Uterus (tissue), 4 donors: ENCODE measurements at places on chromosomes 5 and 9.

DNA sequence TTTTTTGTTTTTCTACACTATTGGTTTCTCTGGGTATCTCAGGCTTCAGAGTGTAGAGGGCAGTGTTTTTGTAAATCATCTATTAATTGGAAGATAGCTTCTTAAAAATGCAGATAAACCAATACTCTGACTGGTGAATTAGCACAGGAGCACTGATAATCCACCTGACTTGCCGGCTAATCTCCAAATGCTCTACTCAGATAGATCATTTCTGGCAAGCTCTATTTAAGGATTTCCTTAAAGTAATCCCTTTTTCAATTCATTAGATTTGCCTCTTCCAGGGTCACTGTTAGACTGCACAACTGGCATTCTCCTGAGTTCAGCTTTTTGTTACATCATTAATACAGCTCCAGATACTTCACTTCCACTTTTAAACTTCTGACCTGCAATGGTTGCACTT is 1390.3 kb upstream of the NUDT12 start:
- H3K4me3 ChIP-seq: no peak overlapping the region
- DNase-seq: no peak
- H3K4me1 ChIP-seq: no peaks in the 10 kb centered on the region
- no peak overlapping the region for H3K27ac ChIP-seq
- no peaks in the 10 kb centered on the region for H3K36me3 ChIP-seq
- H3K27me3 ChIP-seq: no peaks in the 10 kb centered on the region

- peaks cover 4% of the 10 kb centered on the region for H3K4me1 ChIP-seq
- H3K4me3 ChIP-seq: no peak overlapping the region
- DNase-seq: no peak
- H3K27me3 ChIP-seq: no peaks in the 10 kb centered on the region
Measured at GRCh38 chr9:134781591-134782302, 98.9 kb upstream of the FCN2 start.

DNA sequence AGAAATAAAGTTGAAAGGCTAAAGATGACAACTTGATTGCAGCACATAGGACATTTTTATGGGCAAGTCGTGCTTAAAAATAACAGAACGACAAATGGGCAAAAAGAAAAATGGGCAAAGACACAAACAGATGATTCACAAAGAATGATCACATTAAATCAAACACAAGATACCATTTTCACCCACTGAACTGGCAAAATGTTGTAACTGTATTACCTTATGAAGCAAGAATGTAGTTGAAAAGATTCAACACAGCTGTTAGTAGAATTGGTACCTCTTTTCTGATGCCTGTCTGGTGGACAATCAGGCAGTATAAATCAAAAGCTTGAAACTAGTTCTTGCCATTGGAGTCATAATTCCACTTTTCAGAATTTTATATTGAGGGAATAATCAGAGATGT is 81.0 kb upstream of the PALM2AKAP2 start:
- no peak overlapping the region for H3K27ac ChIP-seq
- no peaks in the 10 kb centered on the region for H3K27me3 ChIP-seq

GRCh38 chr9:89813482-89813881 is 208.7 kb downstream of the GADD45G start:
- DNase-seq: no peak
- H3K4me3 ChIP-seq: no peak overlapping the region

GRCh38 chr9:113454914-113455761 is 8.4 kb upstream of the RGS3 start:
- peak; percentile 56 for DNase-seq
- H3K27me3 ChIP-seq: no peaks in the 10 kb centered on the region
- no peak overlapping the region for H3K4me3 ChIP-seq
- no peaks in the 10 kb centered on the region for H3K36me3 ChIP-seq

GRCh38 chr9:130768265-130768664 is 66.8 kb upstream of the ABL1 start:
- H3K36me3 ChIP-seq: no peaks in the 10 kb centered on the region
- H3K4me3 ChIP-seq: no peak overlapping the region
- H3K4me1 ChIP-seq: no peaks in the 10 kb centered on the region
- no peak overlapping the region for H3K27ac ChIP-seq

- no peaks in the 10 kb centered on the region for H3K36me3 ChIP-seq
- H3K4me1 ChIP-seq: no peaks in the 10 kb centered on the region
- no peak overlapping the region for H3K27ac ChIP-seq
- no peak for DNase-seq
- no peaks in the 10 kb centered on the region for H3K27me3 ChIP-seq
Measured at GRCh38 chr9:121156263-121156731, 45.4 kb downstream of the RAB14 start.

GRCh38 chr5:159768243-159768642 is 148.0 kb upstream of the ADRA1B start:
- no peak overlapping the region for H3K4me3 ChIP-seq
- no peaks in the 10 kb centered on the region for H3K27me3 ChIP-seq
- no peak overlapping the region for H3K27ac ChIP-seq
- H3K4me1 ChIP-seq: peaks cover 4% of the 10 kb centered on the region

DNA sequence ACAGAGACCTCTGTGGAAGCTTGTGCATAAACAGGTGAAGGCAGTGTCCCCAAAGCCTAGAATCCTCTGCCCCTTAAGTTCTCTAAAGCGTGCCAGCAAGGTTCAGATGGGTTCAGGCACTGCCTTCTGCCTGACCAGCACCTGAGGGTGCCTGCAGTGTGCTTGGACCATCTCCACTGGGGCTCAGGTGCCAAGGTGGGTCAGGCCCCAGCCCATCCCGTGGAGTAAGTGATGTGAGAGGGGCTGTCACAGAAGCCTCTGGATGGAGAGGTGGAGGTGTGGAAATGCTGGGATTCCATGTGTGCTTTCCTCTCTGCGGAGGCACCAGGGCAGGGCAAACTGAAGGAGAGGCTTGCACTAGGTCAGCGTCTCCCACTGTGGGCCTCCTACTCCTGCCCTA is 118.5 kb downstream of the DAB2IP start:
- H3K4me1 ChIP-seq: peaks cover 28% of the 10 kb centered on the region
- H3K4me3 ChIP-seq: no peak overlapping the region
- H3K27me3 ChIP-seq: no peaks in the 10 kb centered on the region
- H3K27ac ChIP-seq: peak overlapping the region; percentile 89
- no peaks in the 10 kb centered on the region for H3K36me3 ChIP-seq
- no peak for DNase-seq

DNA sequence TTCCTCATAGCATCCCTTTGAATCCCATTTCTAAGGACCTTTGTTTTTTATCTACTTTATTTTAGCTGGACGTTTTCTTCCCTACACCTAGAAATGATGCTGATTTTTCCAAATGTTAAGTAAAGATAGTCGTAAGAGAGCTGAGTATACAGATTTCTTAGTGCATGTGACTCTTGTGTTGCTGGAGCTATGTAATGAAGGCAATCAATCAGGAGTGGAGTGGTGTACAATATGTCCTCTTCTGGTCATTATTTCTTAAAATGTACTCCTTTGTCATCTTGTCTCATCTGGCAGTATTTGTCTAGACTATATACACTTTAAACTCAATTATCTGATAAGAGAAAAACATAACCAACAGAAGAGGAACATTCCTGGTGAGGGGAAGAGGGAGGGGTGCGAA is 13.5 kb downstream of the GAPT start:
- H3K27ac ChIP-seq: no peak overlapping the region
- H3K4me1 ChIP-seq: no peaks in the 10 kb centered on the region
- H3K36me3 ChIP-seq: no peaks in the 10 kb centered on the region
- H3K27me3 ChIP-seq: no peaks in the 10 kb centered on the region
- H3K4me3 ChIP-seq: no peak overlapping the region
- DNase-seq: no peak

- H3K4me3 ChIP-seq: no peak overlapping the region
- no peak for DNase-seq
- no peak overlapping the region for H3K27ac ChIP-seq
- no peaks in the 10 kb centered on the region for H3K36me3 ChIP-seq
Measured at GRCh38 chr5:40999142-40999541, 72.0 kb downstream of the MROH2B start.

GRCh38 chr5:178432421-178433272 is 157.5 kb downstream of the COL23A1 start:
- H3K4me1 ChIP-seq: no peaks in the 10 kb centered on the region
- H3K4me3 ChIP-seq: no peak overlapping the region
- no peaks in the 10 kb centered on the region for H3K36me3 ChIP-seq
- H3K27ac ChIP-seq: no peak overlapping the region
- no peak for DNase-seq
- H3K27me3 ChIP-seq: no peaks in the 10 kb centered on the region

DNA sequence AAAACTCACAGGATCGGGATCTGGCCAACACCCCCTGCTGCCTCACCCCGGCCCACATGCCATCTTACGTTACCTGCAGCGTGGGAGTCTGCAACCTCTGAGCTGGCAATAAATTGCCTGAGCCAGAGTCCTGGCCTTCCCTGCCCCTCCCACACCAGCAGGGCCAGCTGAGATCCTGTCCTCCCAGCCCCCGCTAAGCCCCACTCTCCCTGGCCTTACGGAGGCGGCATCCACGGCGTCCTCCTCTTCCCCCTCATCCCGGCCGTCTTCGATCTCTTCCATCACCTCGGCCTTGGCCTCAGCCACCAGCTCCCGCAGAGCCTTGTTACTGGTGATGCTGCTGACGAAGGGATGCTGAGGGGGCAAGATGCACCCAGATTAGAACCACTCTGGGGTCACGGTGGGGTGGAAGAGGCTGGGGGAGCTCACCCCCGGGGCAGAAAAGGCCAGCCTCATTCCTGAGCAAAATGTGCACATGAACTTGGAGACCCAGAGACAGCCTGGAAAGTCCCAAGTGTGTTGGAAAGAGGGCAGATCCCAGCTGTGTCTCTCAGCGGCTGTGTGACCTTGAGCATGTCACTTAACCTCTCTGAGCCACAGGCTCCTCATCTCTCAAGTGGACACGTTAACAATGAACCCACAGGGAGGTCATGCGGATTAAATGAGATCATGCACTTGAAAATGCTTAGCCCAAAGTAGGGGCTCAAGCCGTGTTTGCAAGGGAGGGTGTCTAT is 89.9 kb upstream of the FBXW11 start:
- H3K27me3 ChIP-seq: no peaks in the 10 kb centered on the region
- DNase-seq: no peak
- H3K36me3 ChIP-seq: no peaks in the 10 kb centered on the region
- no peaks in the 10 kb centered on the region for H3K4me1 ChIP-seq
- no peak overlapping the region for H3K4me3 ChIP-seq

DNA sequence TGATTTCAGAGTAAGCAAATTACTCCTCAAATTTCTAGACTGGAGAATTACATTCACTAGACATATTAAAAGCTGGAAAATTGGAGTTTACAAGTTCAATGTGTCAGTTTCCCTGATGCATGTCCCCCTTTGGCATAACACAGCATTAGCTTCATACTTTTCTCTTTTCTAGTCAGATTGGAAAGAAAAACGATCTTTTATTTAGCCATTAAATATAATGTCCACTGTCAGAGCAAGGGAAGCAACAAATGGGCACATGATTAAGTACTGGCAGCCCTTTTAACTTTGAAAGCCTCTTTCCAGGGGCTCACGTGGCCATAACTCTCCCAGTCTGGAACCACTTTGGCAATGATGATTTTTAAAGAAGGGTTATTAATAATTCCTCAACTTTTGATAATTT is 203.3 kb downstream of the KCNN2 start:
- H3K36me3 ChIP-seq: no peaks in the 10 kb centered on the region
- no peak overlapping the region for H3K27ac ChIP-seq
- H3K27me3 ChIP-seq: no peaks in the 10 kb centered on the region
- DNase-seq: no peak
- H3K4me3 ChIP-seq: no peak overlapping the region

DNA sequence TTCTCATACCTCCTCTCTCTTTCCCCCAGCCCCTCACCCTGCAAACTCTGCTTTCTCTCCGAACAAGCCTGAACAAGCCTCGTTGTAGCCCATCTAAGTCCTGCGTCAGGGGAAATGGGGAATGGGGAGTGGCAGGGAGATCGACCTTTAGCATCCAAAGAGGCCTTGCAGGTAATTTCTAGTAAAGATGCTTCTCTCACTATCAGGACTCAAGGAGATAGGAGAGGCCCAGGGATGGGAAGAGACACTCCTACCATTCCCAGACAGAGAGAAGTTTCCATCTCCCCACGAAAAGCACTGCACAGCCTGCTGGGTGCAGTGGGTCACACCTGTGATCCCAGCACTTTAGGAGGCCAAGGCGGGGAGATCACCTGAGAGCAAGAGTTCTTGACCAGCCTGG is 44.4 kb upstream of the CTNNA1 start:
- no peaks in the 10 kb centered on the region for H3K36me3 ChIP-seq
- H3K27ac ChIP-seq: no peak overlapping the region
- no peak for DNase-seq

DNA sequence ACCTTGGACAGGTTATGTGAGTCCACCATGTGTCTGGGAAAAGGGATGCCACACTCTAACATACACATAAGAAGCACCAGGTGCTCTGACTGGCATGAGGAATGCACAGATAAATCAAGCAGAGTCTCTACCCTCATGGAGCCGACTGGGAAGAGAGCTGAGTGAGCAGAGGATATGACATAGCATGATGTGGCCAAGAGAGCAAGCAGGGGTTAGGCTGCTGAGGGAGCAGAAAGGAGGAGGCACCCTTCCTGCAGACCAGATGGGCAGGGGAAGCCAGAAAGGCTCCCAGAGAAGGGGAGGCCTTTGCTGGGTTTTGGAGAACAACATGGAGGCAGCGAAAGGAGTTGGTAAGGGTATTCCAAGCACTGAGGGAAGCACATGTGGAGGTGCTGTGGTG is 223.1 kb downstream of the GNA14 start:
- no peaks in the 10 kb centered on the region for H3K36me3 ChIP-seq
- H3K4me3 ChIP-seq: no peak overlapping the region
- H3K27me3 ChIP-seq: no peaks in the 10 kb centered on the region
- no peaks in the 10 kb centered on the region for H3K4me1 ChIP-seq
- no peak for DNase-seq

DNA sequence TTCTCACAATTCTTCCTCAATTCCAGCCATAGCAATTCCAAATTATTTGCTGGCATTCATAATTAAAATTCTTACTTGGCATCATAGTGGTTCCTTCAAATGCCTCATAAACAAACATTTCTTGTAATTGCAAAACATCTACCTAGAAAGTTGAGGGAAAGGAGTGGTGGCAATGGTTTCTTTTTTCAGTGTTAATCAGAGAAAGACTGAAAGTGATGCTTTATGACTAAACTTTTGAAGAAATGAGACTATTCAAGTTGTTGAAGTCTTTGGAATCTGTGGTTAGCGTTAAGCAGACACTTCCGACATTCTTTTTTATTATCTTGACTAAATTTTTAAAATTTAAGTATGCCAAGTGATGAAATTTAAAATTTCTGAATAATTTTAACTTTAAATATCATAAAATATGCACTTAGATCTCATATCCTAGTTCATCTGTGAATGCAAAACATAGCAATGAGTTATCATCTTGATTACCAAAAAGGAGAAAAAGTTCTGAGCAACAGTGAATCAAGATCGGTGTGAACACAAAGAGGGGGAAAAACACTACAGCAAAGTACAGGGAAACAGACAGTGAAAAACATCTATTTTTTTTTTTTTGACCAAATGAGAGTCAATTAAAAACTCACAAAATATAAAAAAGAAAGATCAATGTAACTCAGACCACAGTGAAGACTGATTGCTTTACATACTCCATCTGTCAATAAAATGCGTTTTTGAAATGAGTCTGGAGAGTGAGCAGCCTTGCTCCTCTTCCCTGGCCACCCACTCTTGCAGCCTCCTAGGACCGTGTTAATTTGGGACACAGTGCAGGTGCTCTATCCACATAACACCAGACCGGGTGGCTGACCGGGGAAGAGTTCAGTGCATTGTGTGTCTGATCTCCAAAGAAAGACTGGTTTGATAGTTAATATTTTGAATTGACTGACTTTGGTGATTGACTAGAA is 20.6 kb upstream of the IL7R start:
- H3K27ac ChIP-seq: no peak overlapping the region
- no peak overlapping the region for H3K4me3 ChIP-seq
- no peaks in the 10 kb centered on the region for H3K27me3 ChIP-seq
- no peaks in the 10 kb centered on the region for H3K4me1 ChIP-seq
- no peak for DNase-seq
- no peaks in the 10 kb centered on the region for H3K36me3 ChIP-seq
